ENCODE measurements at places on chromosomes 2 and 18.

- peak; percentile 52 for DNase-seq
Measured at GRCh38 chr2:174681099-174682006, 82.9 kb downstream of the CHRNA1 start.

DNA sequence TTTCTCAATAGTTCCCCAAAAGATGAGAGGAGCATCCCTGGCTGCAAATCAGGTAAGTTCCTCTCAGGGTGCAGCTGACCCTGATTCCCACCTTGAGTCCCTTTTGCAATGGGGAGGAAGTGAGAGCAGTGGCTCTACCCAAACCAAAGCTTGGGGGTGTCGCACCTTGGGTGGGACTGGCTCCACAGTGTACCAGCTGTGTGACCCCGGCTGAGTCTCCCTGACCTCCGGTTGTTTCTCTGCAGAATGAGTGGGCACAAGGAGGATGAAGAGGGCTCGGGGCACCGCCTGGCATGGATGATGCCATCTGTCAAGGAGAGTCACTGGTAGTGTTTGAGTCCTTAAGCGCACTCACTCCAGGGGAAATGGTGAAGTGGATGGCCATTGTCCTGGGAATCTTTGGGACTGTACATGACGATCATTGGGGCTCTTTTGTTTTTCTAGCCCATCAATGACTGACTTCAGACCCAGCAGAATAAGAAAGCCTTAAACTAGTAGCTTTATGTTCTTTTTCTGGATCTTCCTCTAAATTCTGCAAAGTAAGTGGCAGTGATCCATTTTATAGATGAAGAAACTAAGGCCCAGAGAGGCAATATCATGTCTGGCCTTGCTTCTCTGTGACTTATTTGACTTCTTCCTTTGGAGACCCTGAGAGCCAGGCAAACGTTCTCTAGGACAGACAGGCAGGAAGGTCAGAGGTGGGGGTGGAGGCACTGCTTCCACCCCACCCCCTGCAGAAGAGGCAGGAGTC, 106.3 kb upstream of the ST3GAL5 start:
- DNase-seq, result no peak

- no peak for DNase-seq
Measured at GRCh38 chr2:134558208-134558830, 160.5 kb downstream of the TMEM163 start.

DNA sequence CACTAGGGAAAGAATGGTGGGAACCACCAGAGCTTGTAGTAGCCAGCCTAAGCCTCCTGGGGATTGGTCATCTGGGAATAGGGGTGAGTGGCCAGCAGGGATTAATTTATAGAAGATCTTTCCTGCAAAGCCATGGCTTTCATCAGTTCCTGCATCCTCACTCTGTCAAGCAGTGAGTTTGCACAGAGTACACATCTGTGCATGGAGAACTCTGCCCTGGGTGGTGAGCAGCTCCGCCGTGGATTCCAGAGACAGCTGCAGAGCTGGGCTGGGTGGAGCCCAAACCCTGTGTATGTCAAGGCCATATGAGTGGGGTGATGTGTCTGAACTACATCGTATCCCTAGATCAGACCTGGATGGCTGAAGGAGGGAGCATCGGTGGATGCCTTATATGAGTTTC, 182.2 kb downstream of the GLI2 start:
- DNase-seq, result no peak

DNA sequence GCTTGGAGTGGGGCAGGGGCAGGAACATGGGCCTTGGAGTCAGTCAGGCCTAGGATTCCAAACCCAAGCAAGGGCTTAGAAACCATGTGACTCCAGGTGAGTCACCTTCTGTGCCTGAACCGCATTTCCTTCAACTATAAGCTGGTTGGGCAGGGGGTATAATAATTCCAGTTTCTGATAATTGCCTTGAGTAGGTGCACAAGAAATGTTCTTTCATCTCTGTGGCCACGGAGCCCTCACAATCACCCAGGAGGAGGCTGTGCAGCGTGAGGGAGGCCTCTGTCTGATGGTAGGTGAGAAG, 112.1 kb upstream of the HAAO start:
- DNase-seq, result no peak

Data from left hindlimb (tissue), 1 donor.